ENCODE measurements at places on chromosomes 7 and 10.

- no peak for DNase-seq
Observed at GRCh38 chr7:123643495-123644441, 11.9 kb upstream of the LMOD2 start.

DNA sequence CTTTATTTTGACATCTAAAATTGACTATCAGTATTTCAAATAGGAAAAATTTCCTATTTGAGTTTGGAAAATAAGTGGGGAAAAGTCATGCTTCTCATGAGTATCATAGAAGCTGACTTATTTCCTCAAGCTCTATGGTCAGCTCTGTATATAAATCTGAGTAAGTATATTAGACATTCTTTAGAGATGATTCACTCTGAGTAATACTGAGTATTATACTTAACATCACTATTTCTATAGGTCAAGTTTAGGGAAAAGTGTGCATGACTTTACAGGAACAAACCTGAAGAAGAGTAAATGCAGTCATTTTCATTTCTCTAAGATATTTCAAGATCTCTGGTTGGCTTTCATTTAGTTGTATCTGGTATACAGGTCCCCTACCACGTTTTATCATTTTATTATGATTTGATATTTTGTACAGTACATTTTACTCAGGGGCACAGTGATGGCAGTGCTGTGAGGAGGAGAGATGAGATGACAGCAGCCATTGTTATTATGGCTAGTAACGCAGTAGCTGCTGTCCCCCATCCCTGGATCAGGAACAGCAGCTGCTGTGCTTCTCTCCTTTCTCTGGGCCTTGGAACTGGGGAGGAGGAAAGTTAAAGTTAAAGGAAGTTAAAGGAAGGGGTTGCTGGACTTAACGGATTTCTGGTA is 15.2 kb downstream of the SND1 start:
- DNase-seq = no peak

GRCh38 chr7:69811476-69812308 is 213.4 kb downstream of the AUTS2 start:
- no peak for DNase-seq

GRCh38 chr10:12050528-12050927 is 7.9 kb upstream of the UPF2 start:
- DNase-seq = no peak

DNA sequence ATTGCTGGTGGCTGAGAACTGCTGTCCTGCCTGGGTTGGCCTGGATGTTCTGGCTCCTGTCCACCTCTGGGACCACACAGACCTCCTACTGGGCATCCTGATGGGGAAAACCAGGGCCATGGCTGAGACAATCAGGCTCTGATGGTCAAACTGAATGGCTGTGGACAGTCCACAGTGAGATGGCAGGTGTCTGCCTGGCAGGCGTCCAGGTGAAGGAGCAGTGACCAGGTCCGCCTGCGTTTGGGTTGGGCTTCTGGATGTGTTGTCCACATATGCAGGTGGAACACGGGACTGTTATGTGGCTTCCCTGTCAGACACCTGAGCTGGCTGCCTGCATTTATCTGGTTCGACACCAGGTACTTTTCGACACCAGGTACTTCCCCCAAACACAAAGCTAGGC is 241.7 kb downstream of the BUB3 start:
- no peak for DNase-seq

GRCh38 chr7:107641676-107642075 is 19.0 kb upstream of the SLC26A4 start:
- no peak for DNase-seq

DNA sequence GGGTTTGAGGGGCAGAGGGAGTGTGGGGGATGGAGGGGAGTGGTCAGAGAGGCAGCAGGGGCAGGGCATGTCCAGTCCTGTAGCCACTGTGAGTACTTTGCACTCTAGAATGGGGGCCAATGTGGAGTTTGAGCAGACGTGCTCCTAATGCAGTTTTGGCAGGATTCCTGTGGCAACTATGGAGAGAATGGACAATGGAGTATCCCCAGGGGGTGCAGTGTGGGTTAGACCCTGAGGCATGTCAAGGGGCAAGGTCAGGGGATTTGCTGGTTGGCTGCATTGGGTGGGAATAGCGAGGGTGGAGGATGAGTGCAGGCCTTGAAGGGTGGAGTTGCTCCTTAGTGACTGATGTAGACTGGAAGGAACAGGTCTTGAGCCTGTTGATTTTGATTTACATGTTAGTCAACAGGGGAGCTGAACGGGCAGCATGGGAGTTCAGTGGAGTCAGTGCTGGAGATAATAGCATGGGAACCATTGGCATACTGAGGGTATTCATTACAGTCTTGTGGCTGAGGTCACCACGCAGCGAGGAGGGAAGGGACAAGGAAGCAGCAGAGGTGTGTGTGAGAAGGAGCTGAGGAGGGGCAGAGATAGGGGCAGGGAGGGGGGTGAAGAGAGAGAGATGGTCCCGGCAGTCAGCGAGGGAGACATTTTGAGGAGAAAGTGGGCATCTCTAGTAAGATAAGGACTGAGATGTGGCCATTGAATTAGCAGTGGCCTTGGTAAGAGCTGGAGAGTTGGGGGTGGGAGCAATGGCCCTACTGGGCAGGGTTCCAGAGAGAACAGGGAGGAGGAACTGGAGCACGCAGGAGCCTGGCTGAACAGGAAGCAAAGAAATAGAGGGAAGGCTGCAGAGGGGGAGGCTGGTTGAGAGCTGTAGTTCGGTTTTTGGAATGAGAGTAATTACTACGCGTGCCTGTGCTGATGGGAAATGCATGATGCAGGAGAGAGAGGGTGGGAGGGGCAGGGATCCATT is 112.7 kb downstream of the CCNY start:
- DNase-seq = no peak

GRCh38 chr10:98621630-98622029 is 174.9 kb upstream of the HPS1 start:
- DNase-seq = no peak

- no peak for DNase-seq
Observed at GRCh38 chr10:80515511-80515910, 22.2 kb upstream of the SH2D4B start.

- DNase-seq = no peak
Observed at GRCh38 chr7:70288781-70289456, 690.6 kb downstream of the AUTS2 start.

- no peak for DNase-seq
Observed at GRCh38 chr10:22339761-22340328, 5.5 kb upstream of the SPAG6 start.

DNA sequence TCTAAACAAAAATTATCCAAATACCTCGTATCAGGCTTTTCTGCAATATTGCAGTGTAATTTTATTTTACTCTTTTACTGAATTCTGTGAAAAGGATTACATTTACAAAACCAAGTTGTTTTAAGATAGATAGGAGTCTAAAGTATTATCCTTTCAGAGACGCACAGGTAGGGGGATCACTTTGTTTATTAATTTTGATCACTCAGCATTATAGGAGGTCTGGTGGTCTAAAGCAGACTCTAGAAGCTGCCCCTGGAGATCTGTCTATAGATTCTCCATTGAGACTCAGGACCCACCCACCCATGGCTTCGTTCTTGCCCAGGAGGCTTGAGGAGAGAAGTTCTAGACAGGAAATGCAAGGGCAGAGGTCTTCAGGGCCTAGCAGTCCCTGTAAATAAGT is 223.4 kb upstream of the YAE1 start:
- DNase-seq = no peak

GRCh38 chr7:138627361-138627760 is 73.8 kb downstream of the SVOPL start:
- no peak for DNase-seq

DNA sequence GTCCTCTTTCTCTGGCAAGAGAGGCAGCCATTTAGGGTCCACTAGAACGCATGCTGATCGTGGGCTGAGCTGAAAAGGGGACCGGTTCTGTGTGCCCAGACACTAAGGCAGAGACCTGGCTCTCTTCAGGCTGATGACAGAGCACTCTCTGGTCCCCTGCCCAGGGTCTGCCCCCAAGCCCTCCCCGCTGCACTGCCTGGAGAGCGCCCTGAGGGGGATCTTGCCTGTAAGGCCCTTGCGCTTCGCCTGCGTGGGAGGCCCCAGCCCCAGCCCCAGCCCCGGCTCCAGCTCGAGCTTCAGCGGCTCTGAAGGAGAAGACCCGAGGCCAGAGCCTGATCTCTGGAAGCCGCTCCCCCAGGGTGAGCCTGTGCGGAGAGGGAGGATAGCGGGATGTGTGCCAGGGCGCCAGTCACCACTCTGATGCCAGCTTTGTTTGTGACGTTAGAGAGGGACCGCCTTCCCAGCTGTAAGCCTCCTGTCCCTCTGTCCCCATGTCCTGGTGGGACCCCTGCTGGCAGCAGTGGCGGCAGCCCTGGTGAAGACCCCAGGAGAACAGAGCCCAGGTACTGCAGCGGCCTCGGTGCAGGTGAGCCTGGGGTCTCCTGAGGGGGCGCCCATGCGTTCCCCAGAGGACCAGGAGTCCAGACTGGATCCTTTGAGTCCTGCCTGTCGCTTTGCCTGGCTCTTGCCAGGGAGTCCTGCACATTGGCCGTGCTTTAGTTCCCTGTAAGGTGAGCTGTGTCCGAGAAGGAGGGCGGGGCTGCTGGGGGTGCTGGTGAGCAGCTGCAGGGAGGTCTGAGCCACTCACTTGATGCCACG is 43.2 kb downstream of the ZNF467 start:
- DNase-seq = no peak

- DNase-seq = no peak
Observed at GRCh38 chr7:103068414-103069403, 5.9 kb downstream of the FBXL13 start.

Data from activated CD8-positive, alpha-beta memory T cell treated with anti-CD3 and anti-CD28 coated beads for 1 hour (primary cell).